Neuronal stem cell (in vitro differentiated cells): ENCODE measurements at places on chromosomes 11 and 22.

GRCh38 chr11:64723117-64723906 lies at the start of gene NRXN2:
TSS of gene NRXN2 (minus strand) at chr11:64723197. CDS start at chr11:64713699, 9,498 bp downstream.
- no peaks in the 10 kb centered on the region for H3K27me3 ChIP-seq
- H3K36me3 ChIP-seq: no peaks in the 10 kb centered on the region
- peaks cover 43% of the 10 kb centered on the region for H3K4me1 ChIP-seq
- no peak within 1 kb of the TSS for H3K27ac ChIP-seq

GRCh38 chr11:69446108-69446507 lies 35.4 kb upstream of the LINC01488 start:
- H3K27ac ChIP-seq: no peak overlapping the region
- no peaks in the 10 kb centered on the region for H3K36me3 ChIP-seq
- H3K27me3 ChIP-seq: no peaks in the 10 kb centered on the region

GRCh38 chr22:26226538-26227297 lies 57.5 kb downstream of the SEZ6L start:
- no peaks in the 10 kb centered on the region for H3K36me3 ChIP-seq

DNA sequence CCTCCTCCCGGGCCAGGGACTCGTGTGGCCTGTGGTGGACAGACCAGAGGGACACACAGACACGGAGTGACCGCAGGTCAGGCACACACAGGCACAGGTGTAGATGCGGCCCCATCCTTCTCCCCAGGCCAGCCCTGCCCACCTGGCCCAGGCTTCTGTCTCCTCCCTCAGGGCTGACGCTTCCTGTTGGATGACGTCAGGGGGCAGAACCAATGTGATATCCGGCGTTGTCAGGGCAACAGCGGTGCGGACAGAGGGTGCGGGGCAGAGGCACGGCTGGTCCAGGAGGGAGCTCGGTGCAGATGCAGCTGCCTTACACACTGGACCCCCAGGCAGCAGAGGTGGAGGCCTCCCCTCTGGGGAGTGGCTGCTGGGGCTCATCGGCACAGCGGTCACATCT lies 2.9 kb upstream of the TUBGCP6 start:
- no peak overlapping the region for H3K27ac ChIP-seq
- no peak for DNase-seq
- H3K36me3 ChIP-seq: peaks cover 40% of the 10 kb centered on the region
- H3K4me1 ChIP-seq: peaks cover 35% of the 10 kb centered on the region
- no peak overlapping the region for H3K4me3 ChIP-seq

GRCh38 chr11:62984451-62984991 lies at the start of gene SLC22A6:
TSS of gene SLC22A6 (minus strand) at chr11:62984967. CDS start at chr11:62984690, 277 bp downstream.
- H3K27ac ChIP-seq: peak within 1 kb of the TSS; percentile 12
- no peaks in the 10 kb centered on the region for H3K27me3 ChIP-seq
- no peak within 1 kb of the TSS for H3K4me3 ChIP-seq
- H3K36me3 ChIP-seq: no peaks in the 10 kb centered on the region

DNA sequence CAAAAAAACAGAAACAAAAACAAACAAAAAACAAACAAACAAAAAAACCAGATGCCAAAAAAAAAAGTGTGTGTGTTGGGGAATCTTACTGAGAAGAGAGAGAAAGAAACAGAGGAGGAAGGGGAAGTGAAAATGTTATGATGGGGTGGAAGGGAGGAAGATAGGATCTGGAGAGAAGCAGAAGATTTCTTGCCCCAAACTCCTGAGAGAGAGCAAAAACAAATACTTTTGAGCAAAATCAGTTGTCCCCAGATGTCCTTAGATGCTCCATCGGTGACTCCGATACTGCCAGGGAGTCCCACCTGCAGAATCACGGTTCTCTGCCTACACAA lies 19.9 kb upstream of the GRAMD1B start:
- DNase-seq: no peak
- no peak overlapping the region for H3K27ac ChIP-seq
- no peaks in the 10 kb centered on the region for H3K36me3 ChIP-seq
- peaks cover 17% of the 10 kb centered on the region for H3K4me1 ChIP-seq
- no peaks in the 10 kb centered on the region for H3K27me3 ChIP-seq
- H3K4me3 ChIP-seq: no peak overlapping the region

DNA sequence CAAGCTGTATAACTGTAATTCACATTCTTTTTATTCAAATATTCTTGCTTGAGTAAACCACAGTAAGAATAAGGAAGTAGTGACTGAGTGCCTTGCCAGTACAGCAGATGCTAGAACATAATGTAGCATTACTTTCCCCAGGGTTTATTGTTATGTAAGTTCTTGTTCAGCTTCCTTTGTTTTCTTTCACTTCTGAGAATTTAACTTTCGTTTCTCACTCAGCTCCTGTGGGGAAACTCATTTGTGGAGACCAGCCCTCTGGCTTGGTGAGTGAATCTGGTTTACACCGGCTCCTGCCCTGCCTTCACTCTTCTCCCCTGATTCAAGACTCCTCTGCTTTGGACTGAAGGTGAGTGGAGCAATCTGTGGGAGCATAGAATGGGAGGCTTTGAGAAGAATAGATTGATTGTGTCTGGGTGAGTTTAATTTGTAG lies at the start of gene TRIM22:
TRIM22 (plus strand) TSS at position 240 of the 433 bp plus-strand sequence. CDS start 6,443 bp downstream, outside the sequence.
- no peaks in the 10 kb centered on the region for H3K36me3 ChIP-seq
- no peaks in the 10 kb centered on the region for H3K4me1 ChIP-seq
- H3K27me3 ChIP-seq: no peaks in the 10 kb centered on the region
- peak within 1 kb of the TSS; percentile 23 for H3K27ac ChIP-seq
- no peak for DNase-seq

GRCh38 chr11:131666006-131666405 lies 295.6 kb downstream of the NTM start:
- no peaks in the 10 kb centered on the region for H3K36me3 ChIP-seq
- H3K4me1 ChIP-seq: no peaks in the 10 kb centered on the region
- H3K27me3 ChIP-seq: no peaks in the 10 kb centered on the region
- no peak overlapping the region for H3K27ac ChIP-seq
- no peak overlapping the region for H3K4me3 ChIP-seq
- no peak for DNase-seq

DNA sequence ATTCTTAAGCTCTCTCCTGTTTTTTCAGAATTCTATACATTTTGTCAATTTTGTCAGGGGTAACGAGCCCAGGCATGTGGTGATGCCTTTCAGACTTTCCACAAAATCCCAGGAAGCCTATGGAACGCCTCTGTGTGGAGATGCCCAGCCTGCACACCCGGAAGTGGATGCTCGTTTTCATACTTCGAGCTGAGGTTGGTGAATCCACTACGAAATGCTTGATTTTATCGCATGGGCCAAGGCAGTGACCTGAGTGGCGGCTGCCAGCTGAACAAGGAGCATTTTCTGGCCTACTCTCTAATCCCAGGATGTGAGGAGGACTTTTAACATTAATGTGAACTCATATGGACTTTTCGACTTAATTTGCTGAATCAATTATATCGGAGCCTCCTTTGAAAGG lies 426.7 kb upstream of the B3GAT1 start:
- H3K4me1 ChIP-seq: no peaks in the 10 kb centered on the region
- no peak overlapping the region for H3K4me3 ChIP-seq
- no peak overlapping the region for H3K27ac ChIP-seq
- no peaks in the 10 kb centered on the region for H3K36me3 ChIP-seq
- no peak for DNase-seq
- H3K27me3 ChIP-seq: no peaks in the 10 kb centered on the region

DNA sequence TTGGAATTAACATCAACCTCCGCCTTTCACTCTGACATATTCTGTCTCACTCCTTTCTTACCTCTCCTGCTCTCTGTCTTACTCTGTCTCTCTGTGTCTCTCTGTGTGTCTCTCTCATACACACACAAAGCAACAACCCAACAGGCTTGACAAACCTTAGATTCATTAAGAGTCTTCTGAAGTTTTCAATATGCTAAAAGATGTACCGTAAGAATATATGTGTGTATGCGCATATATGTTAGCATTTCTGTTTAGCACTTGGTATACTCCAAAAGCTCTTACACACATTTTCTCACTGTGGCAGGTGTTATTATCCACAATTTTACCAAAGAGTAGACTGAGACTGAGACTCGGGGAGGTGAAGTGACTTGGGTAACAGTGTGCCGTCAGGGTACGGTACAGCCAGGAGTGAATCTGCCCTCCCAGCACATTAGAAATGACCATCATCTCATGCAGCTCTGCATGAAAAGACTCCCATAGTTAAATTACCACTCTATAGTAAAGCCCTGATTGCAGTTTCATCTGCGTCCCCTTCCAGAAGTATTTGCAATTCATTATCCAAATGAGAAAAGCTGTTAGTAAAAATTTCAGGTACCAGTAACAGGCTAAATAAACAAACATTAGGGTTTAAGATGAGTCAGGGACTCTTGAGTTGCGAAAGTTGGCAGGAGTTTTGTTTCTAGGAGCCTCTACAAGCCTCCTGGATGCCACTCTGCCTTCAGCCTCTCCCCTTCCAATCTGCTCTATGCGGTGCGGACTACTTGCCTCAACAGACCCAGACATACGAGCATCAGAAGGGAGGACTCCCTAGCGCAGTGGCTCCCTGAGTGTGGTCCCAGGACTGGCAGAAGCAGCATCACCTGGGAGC lies 195.2 kb upstream of the TMEM45B start:
- H3K27ac ChIP-seq: no peak overlapping the region
- peaks cover 2% of the 10 kb centered on the region for H3K4me1 ChIP-seq
- H3K36me3 ChIP-seq: no peaks in the 10 kb centered on the region
- no peaks in the 10 kb centered on the region for H3K27me3 ChIP-seq
- DNase-seq: no peak

GRCh38 chr22:31241936-31242335 lies 29.8 kb downstream of the LIMK2 start:
- peaks cover 7% of the 10 kb centered on the region for H3K4me1 ChIP-seq
- H3K27me3 ChIP-seq: no peaks in the 10 kb centered on the region
- no peak overlapping the region for H3K4me3 ChIP-seq
- no peak for DNase-seq

DNA sequence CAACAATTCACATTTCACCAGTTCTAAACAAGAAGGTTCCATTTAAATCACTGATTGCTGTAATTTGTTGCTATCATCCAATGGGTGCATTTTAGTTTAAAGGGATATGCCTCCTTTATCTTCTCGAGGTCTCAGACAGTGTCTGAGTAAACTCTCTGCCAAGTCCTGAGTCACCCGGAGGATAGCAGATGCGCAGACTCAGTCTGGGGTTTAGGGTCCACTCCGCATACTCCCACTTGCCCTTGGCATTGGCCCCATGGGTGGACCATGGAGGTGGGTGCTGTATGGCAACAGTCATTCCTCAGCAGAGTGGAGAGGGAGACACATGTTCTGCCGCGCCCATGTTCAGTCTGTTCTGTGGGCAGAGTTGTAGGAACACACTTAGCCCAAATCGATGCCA lies 65.4 kb upstream of the CRTAM start:
- H3K4me3 ChIP-seq: no peak overlapping the region
- H3K4me1 ChIP-seq: no peaks in the 10 kb centered on the region
- H3K27ac ChIP-seq: no peak overlapping the region

- no peaks in the 10 kb centered on the region for H3K4me1 ChIP-seq
- H3K36me3 ChIP-seq: peaks cover 72% of the 10 kb centered on the region
- no peak overlapping the region for H3K4me3 ChIP-seq
- DNase-seq: peak; percentile 41
These were observed 17.3 kb downstream of the RPUSD4 start for GRCh38 chr11:126194121-126194543.

DNA sequence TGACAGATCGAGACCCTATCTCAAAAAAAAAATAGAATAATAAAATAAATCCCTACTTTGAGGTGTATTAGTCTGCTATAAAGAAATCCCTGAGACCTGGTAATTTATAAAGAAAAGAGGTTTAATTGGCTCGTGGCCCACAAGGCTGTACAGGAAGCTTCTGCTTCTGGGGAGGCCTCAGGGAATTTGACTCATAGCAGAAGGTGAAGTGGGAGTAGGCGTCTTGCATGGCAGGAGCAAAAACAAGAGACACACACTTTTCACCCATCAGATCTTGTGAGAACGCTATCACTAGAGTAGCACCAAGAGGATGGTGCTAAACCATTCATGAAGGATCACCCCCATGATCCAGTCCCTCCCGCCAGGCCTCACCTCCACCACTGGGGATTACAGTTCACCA lies 29.2 kb downstream of the CDPF1 start:
- no peaks in the 10 kb centered on the region for H3K36me3 ChIP-seq
- H3K4me1 ChIP-seq: peaks cover 4% of the 10 kb centered on the region
- no peak overlapping the region for H3K4me3 ChIP-seq
- no peak overlapping the region for H3K27ac ChIP-seq

DNA sequence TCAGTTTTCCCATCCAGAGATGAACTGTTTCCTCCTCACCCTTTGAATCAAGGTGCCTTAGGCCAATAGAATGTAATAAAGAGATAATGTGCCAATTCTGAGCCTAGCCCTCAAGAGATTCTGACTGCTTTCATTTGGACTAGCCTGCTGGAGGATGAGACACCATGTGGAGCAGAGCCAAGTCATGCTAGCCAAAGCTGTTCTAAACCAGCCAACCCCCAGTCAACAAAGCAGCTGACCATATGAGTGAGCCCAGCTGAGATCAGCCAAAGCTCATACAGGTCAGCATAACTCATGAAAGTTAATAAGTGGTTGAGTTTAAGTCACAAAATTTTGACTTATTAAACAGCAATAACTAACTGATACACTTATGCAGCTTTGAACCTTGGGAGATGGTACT lies 66.7 kb upstream of the DBX1 start:
- H3K27ac ChIP-seq: no peak overlapping the region
- peaks cover 2% of the 10 kb centered on the region for H3K4me1 ChIP-seq
- H3K36me3 ChIP-seq: no peaks in the 10 kb centered on the region

GRCh38 chr22:31621507-31622124 lies 40.4 kb downstream of the PISD start:
- no peak for DNase-seq
- H3K36me3 ChIP-seq: peaks cover 60% of the 10 kb centered on the region
- H3K4me1 ChIP-seq: peaks cover 10% of the 10 kb centered on the region
- no peak overlapping the region for H3K27ac ChIP-seq
- no peaks in the 10 kb centered on the region for H3K27me3 ChIP-seq

DNA sequence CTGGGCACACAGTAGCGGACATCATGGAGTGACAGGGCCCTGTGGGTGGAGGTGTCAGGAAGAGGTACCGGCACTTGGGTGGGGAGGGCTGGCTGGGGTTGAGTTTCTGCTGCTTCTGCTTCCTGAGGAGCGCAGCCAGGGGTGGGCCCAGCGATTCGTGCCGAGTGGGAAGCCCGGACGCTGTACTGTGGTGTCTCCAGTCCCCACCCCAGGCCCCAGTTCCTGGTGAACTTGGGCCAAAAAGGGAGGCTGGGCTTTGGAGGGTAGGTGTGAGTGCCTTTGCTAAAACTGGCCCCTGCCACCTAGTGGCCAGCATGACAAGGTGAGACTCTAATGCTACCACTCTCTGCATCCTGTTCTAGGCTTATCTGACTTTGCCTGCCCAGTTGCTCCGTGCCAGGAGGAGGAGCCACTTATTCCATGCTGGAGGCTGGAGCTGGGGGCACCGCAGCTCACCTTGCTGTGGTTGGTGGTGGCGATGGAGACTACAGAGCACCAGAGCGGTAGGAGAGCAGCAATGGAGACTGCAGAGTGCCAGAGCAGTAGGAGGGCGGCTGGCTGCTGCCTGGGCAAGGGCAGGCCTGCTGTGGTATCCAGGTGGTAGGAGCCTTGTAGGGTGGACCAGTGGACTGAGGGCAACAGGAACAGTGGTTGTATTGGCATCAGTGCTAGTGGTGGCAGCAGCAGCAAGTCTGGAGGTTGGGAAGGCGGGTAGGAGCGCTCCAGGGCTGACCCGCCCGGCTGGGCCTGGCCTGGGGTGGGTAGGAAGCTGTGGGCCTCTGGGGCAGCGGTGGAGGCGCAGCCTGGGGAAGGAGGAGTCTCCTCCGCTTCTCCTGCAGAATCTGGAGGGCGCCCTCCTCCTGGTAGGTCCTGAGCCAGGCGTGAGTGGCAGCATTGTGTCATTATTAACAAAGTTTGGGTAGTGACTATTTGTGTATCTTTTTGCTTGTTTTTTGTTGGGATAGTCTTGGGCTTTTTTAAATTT lies 2.2 kb upstream of the RFPL2 start:
- DNase-seq: no peak
- H3K27me3 ChIP-seq: peaks cover 3% of the 10 kb centered on the region
- H3K4me1 ChIP-seq: peaks cover 14% of the 10 kb centered on the region
- H3K4me3 ChIP-seq: no peak overlapping the region
- H3K36me3 ChIP-seq: no peaks in the 10 kb centered on the region

GRCh38 chr11:35260342-35260985 lies 121.5 kb downstream of the CD44 start:
- no peak overlapping the region for H3K4me3 ChIP-seq
- DNase-seq: no peak
- no peak overlapping the region for H3K27ac ChIP-seq
- H3K27me3 ChIP-seq: no peaks in the 10 kb centered on the region
